ENCODE measurements at places on chromosomes 1 and 21. TPM values are rescaled to one million over a fixed set of nuclear protein-coding genes. Genes with fewer than 3 reads are reported as not detected.

- no peak overlapping the region for H3K27ac ChIP-seq
- H3K36me3 ChIP-seq, result no peaks in the 10 kb centered on the region
Measured at GRCh38 chr1:54013393-54014008, 4.5 kb downstream of the LDLRAD1 start.

- no peaks in the 10 kb centered on the region for H3K4me1 ChIP-seq
- no peak for DNase-seq
- no peak overlapping the region for H3K27ac ChIP-seq
- no peaks in the 10 kb centered on the region for H3K27me3 ChIP-seq
- no peak overlapping the region for H3K4me3 ChIP-seq
- no peaks in the 10 kb centered on the region for H3K36me3 ChIP-seq
Measured at GRCh38 chr1:96075704-96076455, 645.7 kb upstream of the PTBP2 start.

DNA sequence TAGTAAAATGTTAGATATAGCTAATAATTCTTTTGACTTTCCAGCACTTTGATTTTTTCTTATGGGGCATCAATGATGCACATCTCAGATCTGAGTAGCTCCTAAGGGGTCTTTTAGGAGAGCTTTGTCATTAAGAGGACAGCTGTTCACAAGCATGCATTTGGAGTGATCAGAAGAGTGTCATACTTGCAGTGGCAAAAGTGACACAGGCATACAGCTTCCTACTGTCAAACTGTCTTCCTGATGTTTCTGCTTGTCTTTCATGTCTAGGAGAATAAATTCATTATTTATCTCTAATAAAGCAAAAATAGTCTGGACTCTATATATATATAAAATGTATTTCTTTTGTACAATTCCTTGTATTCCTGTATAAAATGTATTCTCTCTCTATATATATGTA, 273.0 kb downstream of the PAPPA2 start:
- no peak overlapping the region for H3K4me3 ChIP-seq
- no peak for DNase-seq
- no peaks in the 10 kb centered on the region for H3K27me3 ChIP-seq

- H3K27me3 ChIP-seq, result no peaks in the 10 kb centered on the region
- peaks cover 33% of the 10 kb centered on the region for H3K4me1 ChIP-seq
- peaks cover 2% of the 10 kb centered on the region for H3K36me3 ChIP-seq
- peak; percentile 87 for DNase-seq
- H3K4me3 ChIP-seq, result peak overlapping the region; percentile 66
- H3K27ac ChIP-seq, result peak overlapping the region; percentile 87
Measured at GRCh38 chr1:224497714-224498573, 63.3 kb upstream of the WDR26 start.

ZNF670 gene
- total RNA-seq, result 4.5 TPM

AGMAT gene
- total RNA-seq, result 15.2 TPM

OPTC gene
- not detected for total RNA-seq

LCE1F gene
- not detected for total RNA-seq

LIN28A gene
- not detected for total RNA-seq

All from activated CD4-positive, alpha-beta memory T cell treated with anti-CD3 and anti-CD28 coated beads for 36 hours (primary cell).